ENCODE measurements at places on chromosomes 4 and X.

DNA sequence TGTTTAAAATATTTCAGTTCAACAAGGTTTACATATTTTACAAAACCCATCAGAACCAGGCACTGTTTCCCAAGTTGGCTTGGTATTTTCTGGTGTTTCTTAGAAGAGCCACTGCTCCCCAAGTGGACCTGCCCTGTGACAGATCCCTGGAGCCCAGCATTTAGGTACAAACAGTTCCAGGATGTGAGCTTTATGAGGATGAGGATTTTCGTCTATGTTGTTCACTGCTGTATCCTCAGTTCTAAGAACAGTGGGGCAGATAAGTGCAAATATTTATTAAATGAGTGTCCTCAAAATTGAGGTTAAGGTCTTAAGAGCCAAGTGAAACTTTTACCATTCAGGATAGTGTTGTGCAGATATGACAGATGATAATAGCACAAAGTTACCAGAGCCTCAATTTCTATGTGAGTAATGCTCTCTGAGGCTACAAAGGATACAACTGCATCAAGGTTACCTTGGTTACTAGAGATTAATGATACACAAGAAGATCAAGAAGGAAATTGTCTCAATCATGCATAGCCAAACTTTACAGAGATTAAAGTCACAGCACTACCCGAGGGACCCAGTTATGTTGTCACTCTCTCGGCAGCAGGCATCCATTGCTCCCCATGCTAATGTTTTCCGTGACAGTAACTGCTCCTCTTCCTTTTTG is 37.5 kb downstream of the ANXA3 start:
- no peak for DNase-seq

DNA sequence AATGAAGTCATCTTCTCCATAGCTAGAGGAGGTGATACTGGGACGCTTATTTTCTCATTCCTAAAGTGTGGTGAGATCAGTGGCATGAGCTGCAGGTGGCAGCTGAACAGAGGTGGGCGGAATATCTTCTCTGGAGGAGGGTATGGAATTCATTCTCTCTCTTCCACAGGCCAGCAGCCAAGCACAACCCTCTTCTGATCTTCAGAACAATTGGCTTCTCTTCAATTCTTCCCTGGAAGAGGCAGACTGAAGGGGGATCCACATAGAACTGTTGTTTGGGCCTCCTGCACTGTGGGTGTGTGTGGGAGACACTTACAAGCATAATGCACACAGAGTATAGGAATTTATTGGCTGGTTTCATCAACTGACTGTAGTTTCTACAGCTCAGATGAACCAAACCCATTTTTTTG is 180.4 kb upstream of the RASGEF1B start:
- no peak for DNase-seq

DNA sequence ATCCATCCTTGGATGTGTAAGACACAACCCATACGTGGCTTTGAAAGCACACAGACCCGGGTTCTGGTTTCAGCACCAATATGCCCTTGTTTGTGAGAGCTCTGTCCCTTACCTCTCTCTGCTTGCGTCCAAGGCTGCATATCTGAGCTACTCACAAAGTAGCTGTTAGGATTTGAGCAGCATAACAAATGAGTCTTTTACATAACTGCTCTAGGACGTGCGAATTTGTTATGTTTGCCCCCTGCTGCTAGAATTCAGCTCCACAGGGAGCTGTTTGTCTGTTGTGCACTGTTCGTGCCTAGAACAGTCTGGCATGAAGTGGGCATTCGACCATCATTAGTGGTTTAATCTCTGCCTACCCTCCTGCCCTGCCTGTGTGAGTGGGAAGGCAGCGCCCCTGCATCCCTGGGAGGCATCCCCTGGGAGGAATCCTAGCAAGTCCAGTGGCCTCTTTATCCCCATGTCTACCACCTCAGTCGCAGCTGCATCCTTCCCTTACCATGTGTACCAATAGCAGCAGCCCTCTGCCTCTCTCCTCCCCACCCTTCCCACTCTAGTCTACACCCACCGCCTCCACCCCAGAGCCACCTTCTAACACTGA is 42.1 kb downstream of the SLC2A9 start:
- no peak for DNase-seq

GRCh38 chr4:108337923-108338322 is 169.2 kb upstream of the LEF1 start:
- DNase-seq: no peak

- DNase-seq: no peak
These were observed 36.7 kb upstream of the MXD4 start for GRCh38 chr4:2298532-2298991.

DNA sequence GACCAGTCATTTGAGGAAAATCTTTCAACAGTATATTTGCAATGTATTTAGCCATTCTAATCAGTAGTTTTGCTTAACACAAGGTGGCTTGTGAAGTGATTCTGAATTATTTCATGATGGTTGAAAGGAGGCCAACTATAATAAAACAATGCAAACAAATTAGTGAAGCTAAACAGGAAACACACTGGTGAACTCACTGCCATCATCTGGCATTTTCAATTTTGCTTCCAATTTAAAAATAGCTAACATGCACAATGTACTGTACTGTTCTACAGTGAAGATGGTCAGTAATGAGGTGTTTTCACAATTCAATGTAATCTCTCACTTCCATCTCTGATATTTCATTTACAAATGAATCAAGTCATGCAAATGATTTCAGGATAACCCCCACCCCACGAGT is 31.1 kb downstream of the PGRMC2 start:
- DNase-seq: peak; percentile 27

- no peak for DNase-seq
These were observed 979.5 kb upstream of the NDST4 start for GRCh38 chr4:116092961-116093360.

DNA sequence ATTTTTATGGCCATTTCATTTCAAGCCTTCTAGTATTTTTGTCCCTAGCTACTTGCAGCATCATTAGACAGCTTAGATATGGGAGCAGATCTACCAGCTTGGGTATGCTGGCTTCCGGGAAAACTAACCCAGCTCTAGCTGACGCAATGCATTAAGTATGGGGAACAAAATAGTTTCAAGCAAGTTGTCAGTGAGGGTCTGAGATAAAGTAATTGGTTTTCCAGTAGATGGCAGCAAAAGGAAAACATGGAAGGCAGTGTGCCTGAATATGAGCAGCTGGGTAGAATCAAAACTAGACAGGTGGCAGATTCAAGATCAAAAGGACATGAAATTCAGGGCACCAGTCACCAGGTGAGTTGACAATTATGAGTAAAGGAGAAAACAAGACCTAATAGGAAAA is 340.9 kb upstream of the CTSO start:
- DNase-seq: peak; percentile 43

DNA sequence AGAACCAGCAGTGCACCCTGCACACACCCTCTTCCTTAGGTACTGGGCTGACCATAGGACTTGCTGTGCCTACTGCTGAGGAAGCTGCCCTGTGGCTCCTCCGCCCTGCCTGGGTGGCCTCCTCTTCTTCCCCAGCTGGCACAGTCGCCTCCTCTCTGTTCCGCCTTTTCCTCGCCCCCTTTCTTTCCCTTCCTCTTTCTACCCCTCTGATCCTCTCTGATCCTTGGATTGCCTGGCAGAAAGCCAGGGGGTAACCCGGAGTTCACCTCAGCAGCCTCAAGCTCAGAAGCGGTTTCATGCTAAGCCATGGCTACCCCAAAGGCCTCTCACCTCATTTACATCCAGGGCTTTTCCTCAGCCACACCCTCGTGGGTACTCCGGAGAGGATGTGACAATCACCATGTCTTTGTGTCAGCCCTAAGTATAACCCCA is 136.2 kb downstream of the SMIM20 start:
- no peak for DNase-seq

GRCh38 chrX:79259073-79259689 is 108.0 kb downstream of the ITM2A start:
- no peak for DNase-seq

DNA sequence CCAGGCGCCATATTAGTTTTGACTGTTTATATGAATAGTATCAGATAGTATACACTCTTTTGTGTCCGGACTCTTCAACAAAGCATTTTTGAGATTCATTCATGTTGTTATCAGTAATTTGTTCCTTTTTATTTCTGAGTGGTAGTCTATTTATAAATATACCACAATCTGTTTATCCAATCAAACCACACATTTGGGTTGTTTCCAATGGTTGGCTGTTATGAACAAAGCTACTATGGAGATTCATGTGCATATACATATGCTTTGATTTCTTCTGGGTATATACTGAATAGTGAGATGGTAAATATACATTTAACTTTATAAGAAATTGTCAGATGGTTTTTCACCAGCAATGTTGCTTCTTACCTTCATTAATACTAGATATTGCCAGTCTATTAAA is 36.8 kb upstream of the TAPT1 start:
- DNase-seq: no peak

GRCh38 chr4:164977243-164978164 is at the start of gene TRIM61:
Gene TRIM61 (minus strand): TSS chr4:164977657. CDS start chr4:164970002, 7,655 bp downstream.
- DNase-seq: no peak

DNA sequence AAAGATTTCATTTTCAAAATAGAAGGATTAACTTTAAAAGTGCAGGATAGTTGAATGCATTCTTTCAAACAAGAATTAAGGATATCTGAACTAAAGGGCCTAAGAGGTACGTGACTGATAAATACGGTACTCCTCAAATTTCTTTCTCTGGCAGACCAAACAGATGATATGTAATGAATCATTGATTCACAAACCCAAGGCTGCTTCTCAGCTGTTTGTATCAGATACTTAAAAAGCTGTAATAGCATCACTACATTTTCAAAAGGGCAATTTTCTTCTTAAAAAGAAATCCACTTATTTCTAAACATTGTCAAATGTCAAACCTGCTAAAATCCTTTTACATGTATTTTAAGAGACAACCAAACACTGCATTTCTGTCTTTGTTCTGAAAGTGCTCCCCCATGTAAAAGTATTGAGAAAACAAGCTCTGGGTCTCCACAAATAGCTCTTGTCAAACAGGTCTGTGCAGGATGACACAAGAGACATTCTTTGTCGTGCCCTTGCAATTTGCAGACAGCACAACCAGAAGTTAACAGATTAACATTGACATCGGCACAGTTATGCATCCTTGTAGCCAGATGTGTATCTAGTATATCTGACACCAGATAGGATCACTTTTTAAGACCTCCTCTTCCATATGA is 82.0 kb downstream of the MANBA start:
- DNase-seq: no peak

- DNase-seq: no peak
These were observed 15.1 kb downstream of the MCUB start for GRCh38 chr4:109574931-109575804.

- no peak for DNase-seq
These were observed 16.6 kb downstream of the SMPX start for GRCh38 chrX:21741364-21741763.

DNA sequence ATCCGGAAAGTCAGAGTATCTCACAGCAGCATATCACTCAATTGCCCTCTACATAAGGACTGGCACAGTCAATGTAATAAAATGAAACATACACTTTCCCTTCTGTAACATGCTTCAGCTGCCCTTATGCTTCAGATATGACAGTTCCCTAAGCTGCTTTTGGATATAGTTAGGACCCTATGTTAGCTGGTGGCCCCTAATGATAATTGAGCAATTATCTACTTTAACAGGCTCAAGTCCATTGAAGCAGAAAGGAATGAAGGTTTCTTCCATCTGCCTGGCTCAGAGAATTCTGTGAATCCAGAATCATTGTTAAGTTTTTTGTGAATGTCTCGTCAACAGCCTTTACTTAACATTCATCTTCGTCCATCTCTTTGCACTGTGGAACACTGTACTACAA is 951.2 kb upstream of the DIAPH2 start:
- DNase-seq: no peak

- DNase-seq: no peak
These were observed 104.8 kb upstream of the CXCL13 start for GRCh38 chr4:77500801-77501200.

DNA sequence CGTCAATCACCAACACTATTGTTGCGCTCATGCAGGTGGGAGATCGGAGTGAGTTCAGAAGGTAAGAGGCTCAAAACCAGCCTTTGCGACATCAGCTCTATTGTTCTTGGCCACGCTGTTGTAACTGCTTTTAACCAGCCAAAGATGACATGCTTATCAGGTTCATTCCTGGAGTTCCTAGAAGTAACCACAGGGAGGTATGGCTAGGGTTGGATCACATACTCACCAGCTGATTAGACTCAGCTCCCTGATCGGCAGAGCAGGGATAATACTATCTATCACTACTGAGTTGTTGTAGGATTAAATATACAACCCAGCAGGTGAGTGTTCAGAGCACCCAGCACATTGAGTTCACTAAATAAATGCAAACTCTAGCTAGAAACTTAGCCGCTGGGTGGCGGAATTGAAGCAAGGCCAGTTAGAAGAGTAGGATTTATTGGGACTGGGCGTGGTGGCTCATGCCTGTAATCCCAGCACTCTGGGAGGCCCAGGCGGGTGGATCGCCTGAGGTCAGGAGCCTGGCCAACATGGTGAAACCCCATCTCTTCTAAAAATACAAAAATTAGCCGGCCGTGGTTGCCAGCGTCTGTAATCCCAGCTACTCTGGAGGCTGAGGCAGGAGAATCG is 12.4 kb downstream of the SLC34A2 start:
- DNase-seq: no peak

GRCh38 chr4:145108128-145108527 is 10.0 kb downstream of the ABCE1 start:
- DNase-seq: no peak

DNA sequence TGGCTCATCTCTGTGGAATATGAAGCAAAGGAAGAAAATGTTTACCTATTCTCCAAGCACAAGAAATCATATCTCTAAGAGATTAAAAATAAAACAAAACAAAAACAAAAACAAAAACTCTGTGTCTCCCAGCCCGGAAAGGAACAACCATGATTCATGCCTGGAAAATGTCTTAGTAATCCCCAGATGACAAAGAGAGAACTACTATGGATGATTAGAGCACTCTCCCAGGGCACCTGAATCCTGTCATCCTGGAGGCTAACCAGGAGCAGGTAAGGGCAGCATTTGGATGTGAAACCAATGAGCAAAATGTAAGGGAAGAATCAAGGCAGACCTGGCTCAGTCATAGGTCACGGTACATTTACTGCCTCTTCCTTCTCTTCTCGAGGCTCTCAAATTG is 1.7 kb upstream of the AKAP4 start:
- DNase-seq: peak; percentile 15

GRCh38 chr4:111630705-111631104 is 514.5 kb upstream of the FAM241A start:
- DNase-seq: peak; percentile 35

- peak; percentile 18 for DNase-seq
These were observed 4.8 kb upstream of the CXCL1 start for GRCh38 chr4:73864365-73864764.

DNA sequence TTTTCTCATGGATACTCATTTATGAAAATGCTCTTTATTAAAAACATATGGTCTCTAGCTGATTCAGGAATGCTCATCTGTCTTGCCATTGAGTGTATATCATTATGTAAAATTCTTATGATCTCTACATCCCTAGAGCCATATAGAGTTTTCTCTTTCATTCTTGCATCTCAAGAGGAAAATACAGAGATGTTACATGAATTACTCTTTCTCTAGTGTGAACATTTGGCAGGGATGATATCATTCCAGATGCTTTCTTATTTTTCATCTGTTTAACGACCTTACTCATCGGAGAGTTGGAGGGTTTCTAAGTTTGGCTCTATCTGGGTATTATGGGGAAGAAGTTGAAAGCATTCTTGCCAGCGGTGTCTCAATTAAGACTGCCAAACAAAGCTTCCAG is 202.9 kb upstream of the SLC7A11 start:
- DNase-seq: no peak

GRCh38 chrX:151981129-151981528 is 6.7 kb upstream of the GABRE start:
- DNase-seq: no peak
